Heart left ventricle (tissue), 16 donors: ENCODE measurements at places on chromosomes 3 and 15. TPM values are rescaled to one million over a fixed set of nuclear protein-coding genes. Genes with fewer than 3 reads are reported as not detected.

Gene CYP11A1
- 0.87 TPM for total RNA-seq

Gene SMAD6
- total RNA-seq = 19.8 TPM

GRCh38 chr3:131564812-131565211, 62.0 kb upstream of the MRPL3 start:
- H3K27ac ChIP-seq = no peak overlapping the region
- no peaks in the 10 kb centered on the region for H3K4me1 ChIP-seq
- H3K4me3 ChIP-seq = no peak overlapping the region
- H3K36me3 ChIP-seq = no peaks in the 10 kb centered on the region
- peaks cover 4% of the 10 kb centered on the region for H3K27me3 ChIP-seq

DNA sequence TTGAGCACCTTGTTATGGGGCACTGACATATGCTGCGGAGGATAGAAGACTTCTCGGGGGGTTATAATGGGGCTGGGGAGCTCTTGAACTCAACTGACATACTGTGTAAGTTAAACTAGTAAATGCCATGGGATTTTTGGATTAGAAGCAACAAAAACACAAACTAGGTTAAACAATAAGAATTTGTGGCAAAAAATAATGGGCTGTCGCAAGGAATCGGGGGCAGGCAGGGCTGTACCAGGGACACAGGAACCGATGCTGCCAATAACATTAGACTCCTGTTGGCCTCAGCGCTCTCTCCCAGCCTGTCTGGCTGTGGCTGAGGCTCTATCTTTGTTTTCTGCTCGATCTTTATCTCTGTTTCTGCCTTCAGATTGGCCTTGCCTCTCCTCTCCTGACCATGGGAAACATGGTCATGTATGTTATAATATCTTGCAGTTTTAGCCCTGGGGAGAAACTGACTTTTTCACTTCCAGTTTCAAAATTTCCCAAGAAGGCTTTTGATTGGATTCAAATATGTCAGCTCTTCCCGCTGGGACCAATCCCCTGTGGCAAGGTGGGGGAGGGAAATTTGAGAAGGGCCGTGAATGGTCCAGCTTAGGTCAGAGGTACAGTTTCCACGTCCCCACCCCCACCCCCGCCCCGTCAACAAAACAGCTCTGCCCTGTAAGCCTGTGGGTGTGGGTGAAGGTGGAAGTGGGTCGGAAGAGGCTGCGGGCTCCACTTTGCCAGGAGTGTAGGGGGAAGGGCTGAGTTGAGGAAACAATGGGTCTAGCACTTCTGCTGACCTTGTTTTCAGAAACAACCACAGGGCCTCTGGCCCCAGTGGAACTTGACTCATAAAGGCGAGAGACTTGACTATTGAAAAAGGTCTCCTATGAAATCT, 161.1 kb upstream of the TBL1XR1 start:
- DNase-seq = peak; percentile 81
- no peaks in the 10 kb centered on the region for H3K27me3 ChIP-seq
- H3K27ac ChIP-seq = peak overlapping the region; percentile 85
- H3K4me3 ChIP-seq = peak overlapping the region; percentile 5

GRCh38 chr15:48533982-48534381, 111.5 kb downstream of the FBN1 start:
- no peak overlapping the region for H3K27ac ChIP-seq
- H3K4me1 ChIP-seq = peaks cover 29% of the 10 kb centered on the region
- H3K4me3 ChIP-seq = no peak overlapping the region
- H3K27me3 ChIP-seq = no peaks in the 10 kb centered on the region
- DNase-seq = no peak
